ENCODE measurements at places on chromosomes 3 and 15.

GRCh38 chr3:195612075-195612800 is 28.5 kb upstream of the APOD start:
- DNase-seq, result peak; percentile 28

- no peak for DNase-seq
These were observed 197.0 kb downstream of the THSD4 start for GRCh38 chr15:71312194-71312708.

- peak; percentile 47 for DNase-seq
These were observed 61.3 kb upstream of the CMTM8 start for GRCh38 chr3:32176989-32177701.

GRCh38 chr3:9397906-9398699 is 688 bp downstream of the SETD5 start:
- peak; percentile 32 for DNase-seq

Data from RPMI7951 (cell line).